SK-MEL-5 (cell line): ENCODE measurements at places on chromosomes 12 and 14. TPM values are rescaled to one million over a fixed set of nuclear protein-coding genes. Genes with fewer than 3 reads are reported as not detected.

TC2N gene
- 5.4 and 5.9 TPM in 2 replicates for total RNA-seq

KRT75 gene
- not detected in 2 replicates for total RNA-seq

TRHDE gene
- not detected in 2 replicates for total RNA-seq

TAS2R13 gene
- total RNA-seq = 0.18 TPM in 1 of 2 replicates, not detected in the other

GARIN6 gene
- not detected in 2 replicates for total RNA-seq

RPL6 gene
- total RNA-seq = 2,764 and 3,025 TPM in 2 replicates

SRRM4 gene
- total RNA-seq = not detected in 2 replicates

ADGRD1 gene
- total RNA-seq = 0.05 TPM in 1 of 2 replicates, not detected in the other

SLC24A4 gene
- total RNA-seq = 0.19 and 0.24 TPM in 2 replicates

NIN gene
- total RNA-seq = 86.1 and 91.1 TPM in 2 replicates

GRCh38 chr14:35292770-35293561 is 784 bp downstream of the PSMA6 start:
- DNase-seq = no peak

- no peak for DNase-seq
These were observed 33.2 kb downstream of the AKAP3 start for GRCh38 chr12:4615667-4616066.

GRCh38 chr14:31949709-31950108 is 127.4 kb upstream of the ARHGAP5 start:
- no peak for DNase-seq

- peak; percentile 46 for DNase-seq
These were observed 1.8 kb upstream of the FBXO21 start for GRCh38 chr12:117192057-117192456.

- peak; percentile 51 for DNase-seq
These were observed 36.8 kb downstream of the IQSEC3 start for GRCh38 chr12:103169-103981.
